ENCODE measurements at places on chromosomes 1 and 21.

GRCh38 chr1:20555025-20555757, 2.8 kb downstream of the FAM43B start:
- DNase-seq = no peak

GRCh38 chr1:39275836-39276507, 71.5 kb downstream of the MACF1 start:
- no peak for DNase-seq

DNA sequence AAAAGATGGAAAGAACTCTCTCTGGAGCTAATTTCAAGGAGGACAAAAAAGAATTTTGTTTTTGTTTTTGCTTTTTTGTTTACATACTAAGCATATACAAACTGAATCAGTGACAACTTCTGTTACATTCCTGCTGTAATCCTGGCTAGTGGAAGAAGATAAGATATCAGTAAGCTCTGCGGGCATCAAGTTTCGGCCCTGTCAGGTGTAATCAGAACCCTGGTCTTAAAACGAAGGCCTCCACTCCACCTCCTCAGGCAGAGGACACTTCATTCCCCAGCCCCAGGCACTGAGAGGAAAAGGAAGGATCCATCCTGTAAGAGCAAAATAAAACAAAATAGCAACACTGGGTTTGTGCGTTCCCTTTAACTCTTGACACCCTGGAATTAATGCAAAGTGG, 88.9 kb upstream of the ARHGAP29 start:
- no peak for DNase-seq

DNA sequence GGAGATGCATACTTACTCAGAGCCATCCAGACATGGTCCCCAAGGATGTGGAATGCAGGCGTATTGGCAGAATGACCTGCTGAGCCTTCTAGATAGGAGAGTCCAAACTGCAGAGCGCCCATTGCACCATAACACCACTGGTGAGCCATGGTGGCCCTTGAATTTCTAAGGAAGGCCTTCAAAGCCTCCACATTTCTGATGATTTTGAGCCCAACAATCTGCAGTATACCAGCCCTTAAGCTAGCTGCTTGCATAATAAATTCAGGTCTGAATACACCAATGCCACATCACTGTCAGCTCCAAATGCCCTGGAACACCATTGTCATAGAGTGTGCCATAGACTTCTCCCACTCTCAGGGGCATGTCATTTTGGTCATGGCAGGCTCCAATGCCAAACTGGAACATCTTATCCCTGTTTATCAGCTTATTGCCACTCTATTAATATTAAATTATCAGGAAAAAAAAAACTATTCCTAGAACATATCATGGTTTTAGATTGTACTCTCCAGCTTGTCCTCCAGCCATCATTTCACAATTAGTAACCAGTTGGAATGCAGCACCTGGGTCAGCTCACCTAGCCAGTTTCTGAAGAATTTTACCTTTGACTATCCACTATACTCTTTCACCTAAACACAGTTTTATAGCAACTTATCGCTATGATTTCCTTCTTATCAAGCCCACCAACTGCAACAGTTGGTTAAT, 26.9 kb downstream of the NPHS2 start:
- no peak for DNase-seq

GRCh38 chr1:37131281-37131680, 97.0 kb upstream of the GRIK3 start:
- DNase-seq = no peak

DNA sequence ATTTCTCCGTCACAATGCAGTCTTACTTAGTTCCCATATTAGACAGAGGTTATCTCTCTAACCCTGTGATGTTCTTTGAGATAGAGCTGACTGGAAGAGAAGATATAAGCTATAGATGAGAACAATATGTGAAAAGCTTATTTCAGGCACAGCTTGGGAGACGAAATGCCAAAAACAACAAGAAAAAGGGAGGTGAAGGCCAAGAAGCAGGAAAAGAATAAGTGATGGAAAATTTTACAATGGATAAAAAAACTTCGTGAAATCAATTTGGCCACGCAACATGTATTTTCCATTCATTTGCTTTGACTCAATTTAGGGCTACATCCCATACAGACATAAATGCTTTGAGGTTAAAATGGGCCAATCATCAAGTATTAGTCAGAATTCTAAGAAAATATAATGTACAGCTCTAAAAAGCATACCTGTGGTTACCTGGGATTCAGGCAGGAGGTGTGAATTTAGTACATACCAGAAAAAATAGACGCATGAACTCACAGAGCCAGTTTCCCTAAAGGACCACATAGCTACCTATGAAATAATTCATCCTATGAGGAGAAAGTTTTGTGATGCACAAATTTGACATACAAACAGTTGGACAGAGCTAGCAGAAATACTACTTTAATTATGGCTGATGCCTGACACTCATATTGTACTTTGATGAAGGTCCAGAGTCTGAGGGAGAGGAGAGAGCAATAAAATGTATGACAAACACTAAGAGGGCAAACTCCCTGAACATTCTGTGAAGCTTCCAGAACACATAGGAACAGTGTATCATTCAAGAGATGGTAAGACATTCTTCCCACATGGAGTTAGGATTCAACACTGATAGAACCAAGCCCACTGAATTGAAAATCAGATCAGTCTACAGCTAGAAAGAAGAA, 12.1 kb downstream of the RGS1 start:
- no peak for DNase-seq

GRCh38 chr21:43794311-43794710, 4.9 kb downstream of the RRP1 start:
- no peak for DNase-seq

DNA sequence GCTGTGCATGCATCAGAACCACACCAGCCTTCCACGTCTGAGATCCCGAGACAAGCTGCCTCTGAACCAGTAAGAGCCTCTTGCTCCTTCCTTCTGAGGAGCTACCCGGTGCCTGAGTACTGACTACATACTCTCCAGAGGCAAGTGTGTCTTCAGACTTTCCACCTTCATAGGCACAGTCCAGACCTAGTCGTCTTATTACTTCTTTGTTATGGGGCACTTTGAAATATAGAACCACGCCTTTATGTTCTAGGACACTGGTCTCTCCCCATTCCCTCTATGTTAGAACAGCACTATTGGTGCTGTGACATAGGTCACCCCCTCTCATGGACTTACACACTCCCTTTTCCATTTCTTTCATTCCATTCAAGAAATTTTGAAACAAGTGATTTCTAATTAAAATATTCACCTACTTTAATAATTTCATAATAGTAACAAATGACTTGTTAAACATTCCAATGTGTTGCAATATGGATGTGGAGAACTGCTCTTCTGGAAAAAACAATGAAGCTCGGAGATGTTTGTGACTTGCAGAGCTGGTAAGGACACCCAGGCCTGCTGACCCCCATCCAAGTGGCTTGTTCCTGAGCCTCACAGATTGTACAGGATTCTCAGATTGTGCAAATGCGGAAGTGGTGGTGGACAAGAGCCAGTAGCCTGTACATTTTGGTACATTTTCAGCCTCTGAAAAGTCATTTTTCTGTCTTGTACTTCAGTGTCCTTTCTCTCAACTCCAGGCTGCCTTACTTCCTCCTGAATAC, 76.1 kb upstream of the SIPA1L2 start:
- no peak for DNase-seq

- DNase-seq = peak; percentile 42
These were observed 83.3 kb downstream of the LACTBL1 start for GRCh38 chr1:22889213-22889827.

- DNase-seq = no peak
These were observed 333.4 kb upstream of the PKN2 start for GRCh38 chr1:88350648-88351047.

DNA sequence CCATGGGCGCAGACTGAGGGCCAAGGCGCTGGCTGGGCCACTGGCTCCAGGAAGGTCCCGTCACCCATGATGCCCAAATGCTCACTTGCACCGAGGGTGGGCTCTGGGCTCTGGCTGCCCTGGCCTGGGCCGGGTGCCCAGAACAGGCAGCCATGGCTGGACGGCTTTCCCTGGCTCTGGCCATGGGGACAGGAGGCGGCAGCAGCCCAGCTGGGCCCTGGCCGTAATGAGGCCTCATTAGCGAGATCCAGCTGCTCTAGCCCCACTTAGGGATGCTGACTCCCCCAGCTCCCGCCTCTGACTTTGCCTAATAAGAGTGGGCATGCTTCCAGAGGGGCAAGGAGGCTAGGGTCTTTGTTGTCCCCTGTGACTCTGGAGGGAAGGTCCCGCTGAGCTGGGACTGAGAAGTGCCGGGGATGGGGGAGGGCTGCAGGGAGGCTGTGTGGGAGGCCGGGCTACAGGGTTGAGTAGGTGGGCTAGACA, 11.8 kb downstream of the SLC6A9 start:
- DNase-seq = no peak

DNA sequence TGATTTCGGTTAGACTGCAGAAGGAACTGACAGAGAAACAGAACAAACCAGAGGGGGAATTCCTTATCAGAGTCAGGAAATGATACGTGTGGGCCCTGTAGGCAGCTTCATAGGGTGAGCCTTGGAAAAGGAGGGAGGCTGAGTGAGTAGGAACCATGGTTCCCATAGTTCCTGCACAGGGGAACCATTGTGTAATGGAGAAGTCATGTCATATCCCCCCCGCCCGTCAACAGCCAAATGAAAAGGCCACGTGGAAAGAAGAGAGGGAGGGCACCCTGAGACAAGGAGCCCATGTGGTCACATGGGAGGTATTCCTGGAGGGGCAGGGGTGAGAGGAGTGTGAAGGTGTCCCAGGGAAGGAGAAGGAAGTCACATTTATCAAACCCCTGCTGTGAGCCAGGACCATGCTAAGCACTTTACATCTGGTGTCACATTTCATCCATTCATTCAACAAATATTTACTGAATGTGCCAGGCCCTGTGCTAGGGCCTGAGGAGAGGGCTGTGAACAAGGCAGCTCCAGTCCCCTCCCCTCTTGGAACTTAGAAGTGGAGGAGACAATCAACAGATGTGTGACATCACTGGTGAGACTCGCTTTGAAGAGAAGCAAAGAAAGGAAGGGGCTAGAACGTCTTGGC, 15.7 kb upstream of the FGR start:
- DNase-seq = no peak

DNA sequence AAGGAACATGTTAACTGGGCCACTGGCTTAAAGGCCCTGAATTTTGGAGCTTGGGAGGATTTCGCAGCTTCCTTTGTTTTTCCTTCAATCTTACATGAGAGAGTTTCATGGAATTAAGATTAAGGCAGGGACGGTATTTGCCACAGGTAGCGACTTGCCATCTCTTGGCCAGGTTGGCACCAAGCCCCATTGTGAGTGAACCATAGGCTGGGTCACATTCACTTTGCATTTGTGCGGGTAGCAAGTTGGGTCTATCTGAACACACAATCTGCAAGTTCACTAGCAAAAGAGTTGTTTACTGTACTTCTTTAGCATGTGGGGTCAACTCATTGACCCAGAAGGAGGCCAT, 106.2 kb upstream of the ATP1A1 start:
- no peak for DNase-seq

DNA sequence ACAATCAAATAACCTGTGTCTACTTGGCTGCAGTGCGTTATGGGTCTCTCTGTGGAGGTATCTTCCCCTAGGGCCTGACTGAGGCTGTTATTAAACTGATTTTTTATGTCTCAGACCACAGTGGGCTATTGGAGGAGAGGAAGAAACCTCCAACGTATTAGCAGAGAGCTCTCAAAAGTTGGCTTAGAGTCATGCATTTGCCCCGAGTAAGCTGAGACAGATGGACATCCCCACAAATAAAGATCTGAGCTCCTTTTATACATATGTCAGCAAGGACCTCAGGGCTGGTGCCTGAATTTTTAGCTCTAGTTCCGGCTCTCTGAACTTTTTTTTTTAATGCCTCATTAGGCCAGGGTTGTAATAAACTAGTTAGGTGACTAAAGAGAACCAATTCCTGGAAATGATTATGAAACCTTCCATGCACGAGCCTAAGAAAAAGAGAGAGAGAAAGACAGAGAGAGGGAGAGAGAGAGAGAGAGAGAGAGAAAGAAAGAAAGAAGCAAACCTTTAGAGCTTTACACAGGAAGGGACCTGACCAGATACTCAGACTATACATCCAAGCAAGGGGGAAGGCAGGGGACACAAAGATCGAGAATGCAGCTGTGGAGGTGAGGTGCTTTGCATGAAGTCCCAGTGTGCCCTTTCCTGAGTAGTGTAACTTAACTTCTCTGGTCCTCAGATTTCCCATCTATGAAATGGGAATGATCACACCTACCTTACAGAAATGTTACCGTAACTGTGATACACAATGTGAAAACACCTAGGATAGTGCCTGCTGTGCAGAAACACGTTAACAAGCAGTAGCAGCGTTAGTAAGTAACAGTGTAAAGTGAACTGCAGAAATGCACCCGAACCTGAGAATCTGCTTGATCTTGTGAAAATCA, 8.4 kb upstream of the PIGR start:
- DNase-seq = no peak

DNA sequence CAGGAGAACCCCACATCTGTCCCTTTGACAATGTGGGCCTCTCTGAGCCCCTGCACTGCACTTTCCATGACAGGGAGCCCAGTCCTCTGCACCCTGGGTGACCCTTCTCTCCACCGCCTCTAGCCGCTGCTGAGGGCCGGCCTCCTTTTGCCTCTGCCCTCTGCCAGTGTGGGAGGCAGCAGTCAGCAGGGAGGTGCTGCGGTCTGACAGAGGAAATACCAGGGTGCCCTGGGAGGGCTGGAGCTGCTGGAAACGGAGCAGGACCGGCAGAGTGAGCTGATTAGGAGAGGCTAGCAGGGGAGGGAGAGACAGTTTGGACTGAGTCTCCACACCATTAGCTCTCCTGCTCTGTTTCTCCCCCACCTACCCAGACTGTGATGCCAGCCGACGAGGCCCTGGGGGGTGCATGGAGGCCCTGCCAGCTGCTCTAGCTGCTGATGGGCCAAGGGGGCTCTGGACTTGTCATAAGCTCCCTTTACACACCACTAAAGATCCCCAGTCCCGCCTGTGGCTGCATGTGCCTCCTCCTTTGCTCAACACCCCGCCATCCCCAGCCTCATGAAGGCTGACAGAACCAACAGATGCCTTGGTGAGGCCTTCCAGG, 171.1 kb upstream of the KLHDC7A start:
- no peak for DNase-seq

DNA sequence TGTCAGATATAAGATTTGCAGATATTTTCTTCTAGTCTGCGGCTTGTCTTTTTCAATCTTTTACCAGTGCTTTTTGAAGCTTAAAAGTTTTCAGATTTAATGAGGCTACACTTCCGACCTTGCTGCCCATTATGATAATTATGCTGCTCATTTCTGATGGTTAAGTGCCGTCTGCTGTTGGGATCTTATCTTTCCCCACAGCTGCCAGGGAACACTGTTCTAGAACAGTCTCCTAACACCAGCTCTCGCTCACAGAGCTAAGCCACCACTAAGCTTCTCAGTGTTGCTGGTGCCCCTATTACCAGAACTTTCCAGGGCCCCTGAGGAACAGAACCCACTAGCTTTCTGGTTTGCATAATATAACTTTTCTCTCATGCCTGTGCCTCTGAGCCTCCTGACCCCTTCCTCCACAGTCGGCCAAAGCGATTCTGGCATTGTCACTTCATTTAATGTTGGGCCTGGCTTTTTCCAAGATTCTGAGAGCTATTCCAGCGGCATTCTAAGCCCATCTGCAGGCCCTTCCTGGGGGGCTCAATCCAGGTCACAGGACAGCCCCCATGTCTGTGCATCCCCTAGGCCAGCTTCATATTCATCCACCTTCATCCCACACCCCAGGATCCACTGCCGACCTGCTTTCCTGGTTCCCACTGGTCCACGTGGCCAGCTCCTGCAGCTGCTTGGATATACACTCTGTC, 237.0 kb downstream of the PTPRU start:
- DNase-seq = peak; percentile 55
